ENCODE measurements at places on chromosomes 5 and 9. TPM values are rescaled to one million over a fixed set of nuclear protein-coding genes. Genes with fewer than 3 reads are reported as not detected.

DNA sequence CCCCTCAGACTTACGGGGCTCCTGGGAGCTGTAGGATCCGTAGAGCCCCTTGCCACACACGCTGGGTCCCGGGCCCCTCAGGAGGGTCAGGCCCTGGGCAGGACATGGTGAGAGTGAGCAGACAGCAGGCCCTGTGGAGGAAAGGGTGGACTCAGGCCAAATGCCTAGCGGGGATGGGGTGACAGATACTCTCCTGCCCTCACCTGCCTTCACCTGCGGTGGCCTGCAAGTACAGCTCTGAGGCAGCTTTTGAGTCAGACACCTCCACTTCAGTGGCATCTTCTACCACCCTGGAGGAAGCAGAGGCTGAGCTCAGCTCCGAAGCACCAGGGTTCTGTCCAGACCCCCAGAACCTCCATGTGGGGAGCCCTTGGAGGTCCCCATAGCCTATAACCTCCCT, 26.2 kb downstream of the SLC35A4 start:
- no peak for DNase-seq

Gene GFI1B
- total RNA-seq, result not detected

GRCh38 chr5:119417891-119418605, 34.2 kb upstream of the HSD17B4 start:
- no peak for DNase-seq

DNA sequence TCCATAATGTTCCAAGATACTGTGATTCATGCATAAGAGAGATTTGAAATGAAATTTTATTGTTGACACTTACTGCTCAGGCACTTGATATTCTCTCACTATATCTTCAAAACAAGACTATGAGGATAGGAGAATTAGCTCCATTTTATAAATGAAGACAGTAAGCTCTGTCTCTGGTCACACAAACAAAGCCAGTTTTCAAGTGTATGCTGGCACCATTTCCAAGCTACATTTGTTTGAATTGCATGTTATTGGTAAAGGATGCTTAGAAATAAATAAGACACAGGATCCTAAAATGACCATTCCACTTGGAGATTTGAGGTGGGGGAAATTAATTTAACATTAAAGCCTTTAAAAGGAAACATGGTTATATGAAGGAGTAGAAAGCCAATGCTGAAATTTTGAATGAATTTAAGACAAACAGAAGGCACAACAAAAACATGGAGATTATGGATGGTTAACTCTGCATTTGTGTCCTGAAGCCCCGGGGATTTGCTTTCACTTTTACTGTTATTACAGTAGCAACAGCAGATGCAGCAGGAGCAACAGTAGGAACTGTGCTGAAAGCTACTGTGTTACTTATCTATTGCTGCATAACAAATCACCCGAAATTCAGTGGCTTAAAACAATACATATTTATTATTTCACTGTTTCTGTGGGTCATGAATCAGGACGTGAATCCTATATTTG, 79.7 kb upstream of the ASTN2 start:
- DNase-seq, result no peak
